Posterior cingulate gyrus (tissue), 11 donors: ENCODE measurements at places on chromosomes 7 and 10.
A peak's percentile ranks its signal among the peaks of the same experiment; 100 is the strongest.

DNA sequence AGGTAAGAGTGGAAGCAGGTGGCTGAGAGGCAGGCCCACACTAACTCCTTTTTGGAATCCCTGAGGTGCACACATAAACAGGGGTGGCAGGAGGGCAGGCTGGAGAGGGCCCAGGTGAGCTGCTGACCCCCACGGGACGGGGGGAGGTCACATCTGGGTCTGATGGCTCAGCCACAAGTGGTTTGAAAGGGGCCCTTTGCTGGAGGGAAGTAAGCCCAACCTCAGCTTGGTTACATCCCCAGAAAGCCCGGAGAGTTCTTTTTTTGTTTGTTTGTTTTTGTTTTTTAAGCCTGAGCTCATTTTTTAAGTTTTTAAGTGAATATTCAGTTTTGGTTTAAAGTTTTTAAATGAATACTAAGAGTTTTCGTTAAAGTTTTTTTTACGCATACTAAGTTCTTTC is 72.8 kb upstream of the CUX1 start:
- DNase-seq, result no peak

GRCh38 chr10:32073659-32074058 is 17.4 kb upstream of the KIF5B start:
- no peak for DNase-seq

DNA sequence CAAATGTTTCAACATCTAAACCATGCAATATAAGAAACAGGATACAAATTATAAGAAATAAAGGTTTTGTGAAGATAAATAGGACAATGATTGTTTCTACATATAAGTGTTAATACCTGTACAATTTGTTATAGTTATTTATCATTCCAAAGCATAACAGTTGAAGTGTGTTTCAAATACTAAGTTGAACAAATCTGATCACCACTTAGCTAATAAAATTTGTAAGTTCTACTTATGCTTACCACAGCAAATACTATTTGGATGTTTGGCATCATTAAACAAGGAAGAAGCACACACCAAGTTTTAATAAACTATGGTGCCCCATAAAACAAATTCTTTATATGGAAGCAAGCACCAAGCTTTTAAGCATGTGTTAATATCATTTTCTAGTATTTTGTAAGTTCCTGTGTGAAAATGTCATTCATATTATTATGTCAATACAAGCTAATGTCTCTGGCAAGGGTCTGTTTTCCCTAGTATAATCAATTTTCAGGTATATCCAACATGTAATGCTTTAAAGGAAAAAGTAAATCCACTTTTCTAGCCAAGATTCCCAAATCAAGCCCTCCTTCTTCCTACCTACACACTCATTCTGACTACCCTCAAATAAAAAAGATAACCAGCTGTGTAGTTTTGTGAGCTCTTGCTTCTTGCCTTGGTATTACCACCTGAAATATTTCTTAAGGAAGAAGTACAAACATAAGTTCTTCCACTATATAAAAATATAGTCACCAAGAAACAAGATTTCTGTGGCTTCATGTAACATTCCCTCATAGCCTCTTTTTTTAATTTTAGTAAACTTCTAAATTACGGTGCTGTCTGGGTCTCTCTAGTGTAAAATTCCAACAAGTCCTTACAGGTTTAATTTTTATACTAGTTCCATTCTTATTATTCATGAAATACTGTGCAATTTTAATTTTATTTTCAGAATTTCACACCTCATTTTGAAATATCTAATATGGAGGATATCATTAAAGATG is 9.2 kb downstream of the SKAP2 start:
- no peak for DNase-seq

DNA sequence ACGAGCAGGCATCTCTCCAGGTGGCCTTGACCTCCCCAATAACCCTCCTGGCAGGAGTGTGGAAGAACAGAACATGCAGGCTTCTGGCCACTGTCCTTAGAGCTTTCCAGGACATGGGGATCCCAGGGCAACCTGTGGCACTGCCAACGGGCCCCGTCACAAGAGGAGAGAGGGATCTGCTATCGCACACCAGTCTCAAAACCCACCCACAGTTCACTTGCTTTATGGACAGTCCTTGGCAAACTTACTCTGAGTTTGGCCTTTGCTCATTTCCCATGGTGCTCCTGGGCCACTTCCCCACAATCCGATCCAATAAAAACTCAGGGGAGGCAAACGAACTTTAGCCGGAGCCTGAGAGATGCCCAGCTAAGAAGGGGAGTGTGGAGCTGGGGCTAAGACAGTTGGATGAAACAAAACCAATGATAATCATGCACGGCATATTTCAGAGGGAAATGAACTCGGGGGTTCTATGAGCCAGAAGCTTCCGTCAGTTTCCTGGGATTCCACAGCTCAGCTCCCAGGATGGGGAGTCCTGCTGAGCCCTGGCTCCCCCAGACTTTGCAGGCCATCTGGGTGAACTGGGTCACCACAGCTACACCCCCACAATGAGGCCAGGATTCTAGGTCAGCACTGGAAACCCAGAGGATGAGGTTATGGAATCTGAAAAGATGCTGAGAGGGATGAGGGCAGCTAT is 158.4 kb downstream of the NEURL1 start:
- no peak for DNase-seq

- peak; percentile 64 for DNase-seq
Measured at GRCh38 chr10:97718178-97718577, 4.6 kb downstream of the MARVELD1 start.
